Activated CD4-positive, CD25-positive, alpha-beta regulatory T cell (primary cell): ENCODE measurements at places on chromosomes 7 and 10.

DNA sequence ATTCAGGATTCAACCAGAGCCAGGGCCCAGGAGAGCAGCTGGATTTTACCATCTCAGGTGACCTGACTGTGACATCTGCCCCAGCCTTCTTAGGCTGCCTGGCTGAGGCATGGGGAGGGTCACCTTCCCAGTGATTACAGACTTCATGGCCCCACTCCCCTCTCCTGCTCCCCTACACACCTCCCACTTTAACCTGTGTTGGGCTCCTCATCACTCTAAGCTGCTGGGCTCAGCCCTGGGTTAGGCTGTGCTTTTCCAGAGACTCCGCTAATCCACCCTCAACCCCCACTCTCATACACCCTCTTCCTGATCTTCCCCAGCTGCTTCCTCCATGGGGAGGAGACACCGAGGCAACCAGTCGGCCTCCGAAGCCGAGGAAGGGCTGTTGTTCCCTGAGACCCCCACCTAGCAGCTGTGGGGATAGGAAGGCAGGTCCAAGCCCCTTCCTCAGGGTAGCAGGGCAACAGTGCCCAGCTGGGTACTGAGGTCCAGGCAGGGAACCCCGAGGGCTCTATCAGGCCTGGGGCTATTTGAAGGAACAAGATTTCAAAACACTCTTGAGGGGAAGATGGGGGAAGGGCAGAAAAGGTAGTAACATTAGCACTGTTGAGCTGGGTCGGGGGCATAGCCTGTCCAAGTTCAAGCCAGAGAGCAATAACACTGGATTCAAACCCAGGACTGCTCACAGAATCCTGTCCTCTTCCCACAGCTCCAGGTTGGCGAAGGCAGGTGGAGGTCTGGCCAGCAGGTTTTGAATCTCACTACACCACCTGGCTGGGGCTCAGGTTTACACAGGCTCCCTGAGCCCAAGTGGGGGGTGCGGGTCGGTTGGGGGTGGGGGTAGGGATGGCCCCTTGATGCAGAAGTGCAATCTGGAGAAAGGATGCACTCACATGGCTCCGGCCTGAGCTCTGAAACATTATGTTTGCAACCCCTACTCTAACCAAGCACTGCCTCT, 1.8 kb downstream of the IMPDH1 start:
- no peak for DNase-seq

- no peak for DNase-seq
These were observed 142.7 kb downstream of the GRM3 start for GRCh38 chr7:86786376-86786775.

DNA sequence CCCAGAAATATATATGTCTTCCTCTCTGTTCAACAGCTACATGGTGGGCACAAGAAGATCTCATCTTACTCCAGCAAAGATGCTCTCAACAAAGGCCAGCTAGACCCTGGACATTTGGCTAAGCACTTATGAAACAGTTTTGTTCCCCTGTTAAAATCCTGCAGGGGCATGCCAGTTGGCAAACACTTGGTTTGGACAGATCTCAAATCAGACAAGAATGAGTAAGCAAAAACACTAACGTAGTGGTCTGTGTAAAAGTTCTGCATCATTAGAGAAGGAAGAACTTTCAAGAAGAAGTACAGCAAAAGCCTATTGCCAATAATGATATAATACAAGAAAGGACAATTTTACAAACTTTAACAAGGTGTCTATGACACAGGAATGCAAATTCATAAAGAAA, 125.6 kb downstream of the CALN1 start:
- DNase-seq, result no peak

- no peak for DNase-seq
These were observed 41.9 kb downstream of the ZNF800 start for GRCh38 chr7:127350586-127350985.

GRCh38 chr10:20955355-20955893, 58.3 kb upstream of the NEBL start:
- DNase-seq, result no peak

- DNase-seq, result no peak
These were observed 45.1 kb upstream of the ADAM12 start for GRCh38 chr10:126433351-126433750.

DNA sequence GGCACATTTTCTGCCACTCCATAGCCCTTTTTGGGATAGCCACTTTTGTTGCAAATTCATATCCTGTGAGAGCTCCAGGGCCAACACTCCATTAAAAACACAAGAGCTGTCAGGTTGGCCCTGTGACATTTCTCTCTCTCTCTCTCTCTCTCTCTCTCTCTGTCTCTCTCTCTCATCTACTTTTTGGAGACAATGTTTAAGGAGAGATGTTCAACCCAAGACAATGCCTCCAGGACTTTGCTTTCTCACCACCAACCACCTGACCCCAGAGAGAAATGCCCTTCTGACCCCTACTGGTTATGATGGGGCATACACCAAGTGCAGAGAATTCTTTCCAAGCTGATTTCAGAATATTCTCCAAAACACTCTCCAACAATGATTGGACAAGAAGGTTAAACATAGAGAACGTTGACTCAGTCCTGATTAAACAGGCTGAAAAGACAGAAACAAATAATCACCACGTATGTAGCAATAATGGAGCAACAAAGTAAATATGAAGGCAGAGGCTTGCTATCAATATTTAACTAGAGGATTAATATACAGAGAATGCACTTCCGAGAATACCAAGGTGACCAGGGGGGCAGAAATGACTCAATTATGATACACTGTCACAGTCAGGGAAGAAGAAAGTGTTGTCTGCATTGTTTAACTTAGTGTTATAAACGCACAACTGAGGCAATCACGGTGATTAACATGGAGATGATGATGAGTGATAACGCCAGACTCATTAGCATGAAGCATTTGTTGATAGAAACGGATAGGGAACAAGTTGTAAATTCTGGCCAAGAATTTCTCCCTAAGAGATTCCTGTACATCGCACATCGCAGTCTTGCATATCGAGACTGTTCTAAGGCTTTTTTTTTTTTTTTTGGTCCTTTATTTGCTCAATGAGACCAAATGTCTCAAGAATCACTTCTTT, 178.5 kb downstream of the NRP1 start:
- no peak for DNase-seq

GRCh38 chr7:137366995-137367394, 23.5 kb upstream of the PTN start:
- no peak for DNase-seq

DNA sequence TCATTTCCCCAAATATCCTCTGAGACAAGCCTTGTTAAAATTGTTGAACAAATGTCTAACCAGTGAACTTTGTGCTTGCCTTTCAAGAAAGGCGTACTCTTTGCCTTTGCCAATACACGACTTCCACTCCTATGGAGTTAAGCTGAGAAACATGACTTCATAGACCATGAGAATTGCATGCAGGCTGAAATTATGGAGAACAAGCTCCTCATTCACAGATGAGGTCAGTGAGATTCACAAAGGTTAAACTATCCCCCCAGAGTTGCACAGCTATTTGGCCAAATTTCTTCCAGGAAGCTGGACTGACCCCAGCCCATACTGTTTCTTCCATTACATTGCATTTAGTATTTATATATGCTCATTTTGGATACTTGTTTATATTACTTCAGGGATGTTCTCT, 221.4 kb upstream of the SEMA3C start:
- DNase-seq, result no peak

- DNase-seq, result no peak
These were observed 161.8 kb upstream of the MTPN start for GRCh38 chr7:136138991-136139390.

- no peak for DNase-seq
These were observed 2.0 kb downstream of the ZSCAN25 start for GRCh38 chr7:99618726-99619125.

GRCh38 chr7:121578669-121579068, 182.6 kb upstream of the FAM3C start:
- no peak for DNase-seq

- DNase-seq, result no peak
These were observed 52.0 kb downstream of the EEPD1 start for GRCh38 chr7:36204929-36205635.

GRCh38 chr10:43156590-43157341, 18.5 kb downstream of the CSGALNACT2 start:
- DNase-seq, result no peak

- DNase-seq, result no peak
These were observed 10.4 kb downstream of the ITGB1 start for GRCh38 chr10:32947586-32947985.

DNA sequence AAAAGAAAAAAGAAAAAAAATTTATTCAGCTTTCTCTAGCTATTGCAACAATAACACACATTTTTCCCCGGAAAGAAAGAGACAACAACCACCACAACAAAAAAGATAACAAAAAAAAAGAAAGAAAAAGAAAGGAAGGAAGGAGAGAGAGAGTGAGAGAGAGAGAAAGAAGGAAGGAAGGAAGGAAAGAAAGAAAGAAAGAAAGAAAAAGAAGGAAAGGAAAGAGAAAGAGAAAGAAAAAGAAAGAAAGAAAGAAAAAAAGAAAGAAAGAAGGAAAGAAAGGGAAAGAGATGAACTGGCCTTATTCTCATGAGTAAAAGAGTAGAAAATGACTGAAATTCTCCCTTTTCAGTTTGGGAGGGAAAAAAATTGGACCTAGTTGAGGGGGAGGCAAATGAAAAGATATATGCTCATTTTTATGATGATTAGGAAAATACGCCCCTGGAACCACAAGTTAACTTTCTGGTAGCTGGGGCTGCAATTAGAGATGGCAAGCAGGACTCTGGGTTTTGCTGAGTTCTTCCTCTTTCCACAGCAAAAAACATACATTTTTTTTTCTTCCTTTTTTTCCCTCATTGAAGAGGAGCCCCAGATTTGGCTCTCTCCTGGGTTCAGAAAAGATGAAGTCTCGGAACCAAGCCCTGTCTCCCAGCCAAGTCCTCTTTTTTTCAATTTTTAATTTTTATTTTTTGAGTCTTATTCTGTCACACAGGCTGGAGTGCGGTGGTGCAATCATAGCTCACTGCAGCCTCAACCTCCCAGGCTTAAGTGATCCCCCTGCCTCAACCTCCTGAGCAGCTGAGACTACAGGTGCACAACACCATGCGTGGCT, 12.6 kb upstream of the PRDX3 start:
- DNase-seq, result no peak

- DNase-seq, result no peak
These were observed 6.1 kb upstream of the KCP start for GRCh38 chr7:128916643-128916915.

DNA sequence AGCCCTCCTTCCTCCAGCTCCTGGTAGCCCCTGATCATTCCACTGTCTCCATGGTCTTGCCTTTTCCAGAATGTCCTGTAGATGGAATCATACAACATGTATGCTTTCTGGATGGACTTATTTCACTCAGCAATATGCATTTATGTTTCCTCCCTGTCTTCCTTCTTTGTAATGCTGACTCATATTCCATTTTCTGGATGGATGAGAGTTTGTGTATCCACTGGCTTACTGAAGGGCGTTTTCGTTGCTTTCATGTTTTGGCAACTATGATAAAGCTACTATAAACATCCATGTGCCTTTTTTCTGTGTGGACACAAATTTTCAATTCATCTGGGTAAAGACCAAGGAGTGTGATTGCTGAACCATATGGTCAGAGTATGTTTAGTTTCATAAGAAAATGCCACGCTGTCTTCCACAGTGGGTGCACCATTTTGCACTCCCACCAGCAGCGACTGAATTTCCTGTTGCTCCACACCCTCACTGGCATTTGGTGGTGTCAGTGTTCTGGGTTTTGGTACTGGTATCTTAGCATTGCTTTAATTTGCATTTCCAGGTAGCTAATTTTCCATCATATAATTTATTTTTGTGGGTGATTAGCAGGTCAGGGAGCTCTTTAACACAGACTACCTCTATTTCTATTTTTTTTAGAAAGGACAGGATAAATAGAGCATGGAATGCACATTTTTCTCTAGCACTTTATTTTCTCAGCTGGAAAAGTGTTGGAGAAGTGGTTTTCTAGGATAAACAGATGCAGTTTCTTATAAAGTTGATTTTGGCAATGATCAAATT, 252.2 kb downstream of the WDR37 start:
- DNase-seq, result no peak

DNA sequence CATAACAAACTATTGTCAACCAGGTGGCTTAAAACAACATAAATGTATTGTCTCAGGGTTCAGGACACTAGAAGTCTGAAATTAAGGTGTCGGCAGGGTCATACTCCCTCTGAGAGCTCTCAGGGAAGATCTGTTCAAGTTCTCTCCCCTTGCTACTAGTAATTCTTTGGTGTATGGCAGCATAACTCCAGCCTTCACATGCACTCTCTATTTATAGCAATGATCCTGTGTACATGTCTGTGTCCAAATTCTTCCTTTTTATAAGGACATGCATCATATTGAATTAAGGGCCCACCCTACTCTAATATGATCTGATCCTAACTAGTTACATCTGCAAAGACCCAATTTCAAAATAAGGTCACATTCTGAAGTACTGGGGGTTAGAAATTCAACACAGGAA, 27.2 kb downstream of the CACNA2D1 start:
- DNase-seq, result no peak

- no peak for DNase-seq
These were observed 128.0 kb downstream of the RSU1 start for GRCh38 chr10:16689227-16689626.

- DNase-seq, result no peak
These were observed 28.7 kb downstream of the TMEM243 start for GRCh38 chr7:87190783-87191182.

- DNase-seq, result no peak
These were observed 341.1 kb downstream of the FRMD4A start for GRCh38 chr10:13989616-13990015.

DNA sequence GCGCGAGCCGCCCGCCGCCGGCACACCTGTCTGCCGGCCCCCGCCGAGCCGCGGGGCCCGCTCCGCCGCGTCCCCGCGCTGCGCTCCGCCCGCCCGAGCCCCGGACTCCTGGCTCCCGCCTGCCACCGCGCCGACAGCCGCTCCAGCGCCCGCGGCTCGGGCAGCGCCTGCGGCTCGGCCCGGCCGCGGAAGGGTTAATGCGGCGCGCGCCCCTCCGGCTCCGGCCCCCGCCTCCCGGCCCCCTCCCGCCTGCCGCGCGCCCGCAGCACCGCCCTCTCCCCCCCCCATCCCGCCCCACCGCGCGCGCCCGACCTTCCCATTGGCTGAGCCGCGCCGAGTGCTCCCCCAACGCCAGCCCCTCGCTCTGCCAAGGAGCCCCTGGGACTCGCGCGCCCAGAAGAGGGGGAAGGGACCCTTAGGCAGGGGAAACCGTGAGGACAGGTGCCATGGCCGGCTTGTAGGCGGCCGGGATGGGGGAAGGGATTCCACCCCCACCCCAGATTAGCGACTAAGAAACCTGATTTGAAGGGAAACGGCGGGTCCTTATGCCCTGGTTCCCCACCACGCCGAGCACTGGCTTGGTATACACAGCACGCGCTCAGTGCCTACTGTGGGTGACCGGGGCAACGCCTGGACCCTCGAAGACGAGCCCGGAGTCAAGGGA, at the start of gene KCNH2:
KCNH2 (minus strand) TSS at position 196 of the 664 bp plus-strand sequence. CDS start 408 bp downstream, outside the sequence.
- no peak for DNase-seq

GRCh38 chr7:49773218-49773935, at the start of gene VWC2:
TSS of gene VWC2 (plus strand) at chr7:49773638. CDS start at chr7:49775436, 1,798 bp downstream.
- no peak for DNase-seq

DNA sequence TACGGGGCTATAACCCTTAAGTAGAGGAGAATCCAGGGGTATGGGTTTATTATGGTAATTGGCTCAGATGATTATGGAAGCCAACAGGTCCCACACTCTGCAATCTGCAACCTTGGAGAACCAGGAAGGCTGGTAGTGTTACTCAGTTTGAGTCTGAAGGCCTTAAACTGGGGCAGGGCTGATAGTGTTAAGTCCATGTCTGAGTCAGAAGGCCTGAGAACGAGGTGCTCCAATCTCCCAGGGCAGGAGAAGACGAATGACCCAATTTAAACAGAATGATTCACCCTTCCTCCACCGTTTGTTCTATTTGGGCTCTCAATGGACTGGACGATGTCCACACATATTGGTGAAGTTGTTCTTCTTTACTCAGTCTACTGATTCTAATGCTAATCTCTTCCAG, 244.5 kb upstream of the PTER start:
- DNase-seq, result no peak

- DNase-seq, result no peak
These were observed 91.5 kb downstream of the SEMA3D start for GRCh38 chr7:85095366-85095765.
